IMR-90 (cell line): ENCODE measurements at places on chromosomes 4 and X. TPM values are rescaled to one million over a fixed set of nuclear protein-coding genes. Genes with fewer than 3 reads are reported as not detected.

The ATP2B3 gene
- total RNA-seq, result under 0.01 TPM in 1 of 2 replicates, not detected in the other

GRCh38 chrX:139967300-139967699 is 2.0 kb upstream of the CXorf66 start:
- no peaks in the 10 kb centered on the region; the same call in 1 of the 2 replicates for H3K27me3 ChIP-seq

DNA sequence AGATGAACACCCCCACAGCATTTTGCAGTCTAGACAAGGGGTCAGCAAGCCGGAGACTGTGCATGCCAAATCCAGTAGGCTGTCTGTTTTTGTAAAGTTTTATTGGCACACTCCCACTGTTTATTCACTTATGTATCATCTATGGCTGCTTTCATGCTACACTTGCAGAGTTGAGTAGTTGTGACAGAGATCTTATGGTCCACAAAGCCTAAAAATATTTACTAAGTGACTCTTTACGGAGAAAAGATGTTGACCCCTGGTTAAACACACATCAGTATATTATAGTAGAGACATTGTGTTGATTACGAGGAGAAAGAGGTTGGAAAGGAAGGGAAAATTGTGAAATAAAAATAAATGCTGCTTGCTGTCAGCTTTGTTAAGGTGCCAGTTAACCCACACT is 2.2 kb upstream of the LHFPL1 start:
- peaks cover 4% of the 10 kb centered on the region for H3K4me1 ChIP-seq
- no peaks in the 10 kb centered on the region for H3K36me3 ChIP-seq
- H3K4me3 ChIP-seq, result no peak overlapping the region
- H3K27me3 ChIP-seq, result no peaks in the 10 kb centered on the region; the same call in 1 of the 2 replicates

DNA sequence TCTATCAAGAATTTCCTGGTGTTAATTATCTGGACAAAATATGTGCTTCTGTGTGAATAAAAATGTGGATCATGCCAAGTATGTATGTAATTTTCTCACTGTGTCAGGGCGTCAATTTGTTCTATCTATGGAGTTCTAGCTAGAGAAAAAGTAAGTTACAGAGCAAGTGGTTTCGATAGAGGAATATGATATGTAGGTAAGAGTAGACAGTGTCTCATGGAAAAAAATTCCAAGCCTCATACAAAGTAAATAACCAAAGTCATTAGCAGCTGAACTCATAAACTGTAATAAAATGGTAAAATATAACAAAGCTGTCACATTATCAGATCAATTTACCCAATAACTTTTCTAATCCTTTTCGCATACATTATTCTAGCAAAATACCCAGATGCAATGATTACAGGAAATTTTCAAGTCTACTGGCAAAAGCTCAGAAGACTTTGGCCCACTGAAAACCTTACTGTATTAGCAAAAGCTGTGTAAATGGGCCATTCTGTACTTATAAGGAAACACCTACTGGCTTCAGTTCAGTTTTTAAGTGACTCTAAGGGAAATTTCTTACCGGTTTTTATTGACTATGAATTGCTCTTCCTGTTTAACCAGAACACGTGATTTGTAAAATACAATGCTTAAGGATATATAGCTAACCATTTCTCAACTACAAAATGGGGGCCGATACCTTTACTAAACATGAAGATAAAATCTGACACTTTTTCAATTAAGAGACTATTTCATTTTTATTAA is 121.0 kb upstream of the ARSJ start:
- H3K27ac ChIP-seq, result no peak overlapping the region
- H3K4me1 ChIP-seq, result no peaks in the 10 kb centered on the region; the same call in 1 of the 2 replicates
- H3K4me3 ChIP-seq, result no peak overlapping the region
- DNase-seq, result no peak

- no peaks in the 10 kb centered on the region for H3K4me1 ChIP-seq
- H3K27ac ChIP-seq, result no peak overlapping the region
- no peaks in the 10 kb centered on the region for H3K27me3 ChIP-seq
- DNase-seq, result no peak
- H3K36me3 ChIP-seq, result no peaks in the 10 kb centered on the region
These were observed 160.5 kb downstream of the TBX22 start for GRCh38 chrX:80174925-80175574.

- DNase-seq, result no peak
- no peaks in the 10 kb centered on the region for H3K27me3 ChIP-seq
- H3K4me1 ChIP-seq, result no peaks in the 10 kb centered on the region
- H3K4me3 ChIP-seq, result no peak overlapping the region
- no peak overlapping the region for H3K27ac ChIP-seq
These were observed 94.4 kb upstream of the HPGD start for GRCh38 chr4:174616661-174617060.
